ENCODE measurements at places on chromosomes 7 and 10.

- no peak for DNase-seq
Measured at GRCh38 chr7:53602817-53603418, 567.5 kb downstream of the POM121L12 start.

DNA sequence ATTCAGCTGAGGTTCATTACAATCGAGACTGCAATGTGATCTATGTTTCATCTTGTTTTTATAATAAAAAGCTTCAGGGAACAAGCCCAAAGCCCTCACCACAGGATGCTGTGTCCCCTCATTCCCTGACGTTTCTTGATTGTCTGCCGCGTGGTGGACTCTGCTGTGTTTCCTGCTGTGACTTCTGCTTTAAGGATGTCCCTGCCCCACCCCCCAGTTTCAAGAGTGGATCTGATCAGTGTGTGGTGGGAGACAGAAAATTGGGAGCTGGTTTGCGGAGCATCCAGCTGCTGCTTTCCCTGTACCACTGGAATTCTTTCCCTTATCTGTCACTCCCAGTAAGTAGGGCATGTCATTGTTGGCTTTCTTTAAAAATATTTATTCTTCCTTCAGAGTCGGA is 86.2 kb downstream of the CREM start:
- no peak for DNase-seq

DNA sequence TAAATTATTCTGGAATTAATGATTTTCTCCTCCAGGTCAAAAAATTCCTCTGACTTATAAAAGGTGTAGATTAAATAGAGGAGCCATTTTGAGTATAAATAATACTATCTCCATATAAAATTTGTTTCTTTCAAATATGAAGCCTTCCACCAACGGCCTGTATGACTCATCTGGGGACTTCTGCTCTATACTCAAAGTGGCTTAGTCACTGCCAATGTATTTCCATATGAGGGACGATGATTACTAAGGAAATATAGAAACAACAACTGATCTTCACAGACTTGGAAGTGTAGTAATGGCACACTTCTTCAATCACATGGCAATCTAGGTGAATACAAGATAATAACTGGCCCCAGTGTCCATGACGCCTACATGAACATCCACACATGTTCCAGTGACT is 335.6 kb upstream of the HGF start:
- no peak for DNase-seq

- no peak for DNase-seq
Measured at GRCh38 chr7:94129443-94130140, 125.4 kb upstream of the BET1 start.

DNA sequence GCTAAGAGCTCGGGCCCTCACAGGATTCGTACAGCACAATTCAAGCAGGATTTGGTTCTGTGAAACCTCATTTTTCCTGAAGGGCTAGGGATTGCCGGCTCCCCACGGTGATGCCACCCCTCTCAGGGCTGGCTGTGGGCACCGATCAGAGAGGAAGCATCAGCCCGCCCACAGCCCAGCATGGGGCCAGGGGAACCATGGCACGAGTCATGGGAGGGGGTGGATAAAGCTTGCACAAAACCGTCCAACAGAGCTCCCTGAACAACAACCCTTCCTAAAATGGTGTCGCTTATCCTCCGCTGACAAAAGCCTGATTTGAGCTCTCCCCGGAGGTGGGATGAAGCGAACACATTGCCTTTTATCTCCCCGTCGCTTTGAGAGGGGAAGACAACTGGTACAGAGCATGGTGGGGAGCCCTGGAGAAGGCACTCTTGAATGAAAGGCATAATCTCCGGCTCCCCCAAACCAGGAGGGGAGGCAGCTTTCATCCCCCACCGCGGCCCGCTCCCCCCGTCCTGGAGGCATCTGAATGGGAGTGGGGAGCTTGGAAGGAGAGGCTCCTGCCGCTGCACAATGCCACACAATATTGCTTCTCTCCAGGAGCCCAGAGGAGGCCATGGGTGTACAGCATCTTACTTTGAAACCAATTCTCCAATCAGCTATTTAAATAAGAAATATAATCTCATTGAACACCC is 144.0 kb downstream of the RPS24 start:
- DNase-seq = no peak

- no peak for DNase-seq
Measured at GRCh38 chr10:123166618-123167017, 12.4 kb downstream of the BUB3 start.

GRCh38 chr7:19247017-19247416 is 101.8 kb upstream of the FERD3L start:
- no peak for DNase-seq

- no peak for DNase-seq
Measured at GRCh38 chr7:22851145-22851544, 28.5 kb upstream of the TOMM7 start.

DNA sequence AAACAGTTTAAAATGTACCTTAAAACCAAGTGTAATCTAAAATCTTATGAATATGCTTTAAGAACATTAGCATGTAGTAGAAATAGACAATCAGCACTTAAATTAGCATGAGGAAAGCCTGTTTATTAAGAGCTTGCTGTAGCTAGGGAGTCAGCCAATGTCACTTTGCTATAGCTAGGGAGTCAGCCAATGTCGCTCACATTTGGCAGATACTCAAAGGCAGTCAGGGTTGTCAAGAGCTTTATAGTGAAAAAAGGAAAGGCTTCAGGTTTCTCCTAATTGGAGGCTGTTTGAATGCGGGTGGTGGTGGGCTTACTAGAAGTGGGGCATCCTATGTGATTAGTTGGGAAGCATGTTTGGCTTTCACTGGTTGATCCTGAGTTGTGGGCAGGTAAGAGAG is 226.2 kb upstream of the DGKB start:
- no peak for DNase-seq

DNA sequence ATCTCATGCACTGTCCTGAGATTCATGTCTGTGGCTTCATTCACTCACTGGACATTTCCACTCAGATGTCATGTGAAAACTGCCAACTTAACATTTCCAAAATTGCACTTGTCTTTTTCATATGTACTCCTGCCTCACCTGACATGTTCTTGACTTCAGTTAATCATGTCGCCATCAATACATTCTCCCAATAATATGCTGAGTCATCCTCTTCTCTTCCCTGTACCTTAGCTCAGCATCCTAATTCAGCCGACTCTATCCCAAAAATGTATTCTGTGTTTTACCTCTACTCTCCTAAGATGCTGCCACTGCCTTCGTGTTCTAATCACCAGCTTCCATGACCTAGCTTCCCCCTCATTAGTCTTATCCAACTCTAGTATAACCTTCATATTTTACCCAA is 93.9 kb upstream of the GNAI1 start:
- no peak for DNase-seq

- DNase-seq = no peak
Measured at GRCh38 chr7:137519181-137519691, 175.7 kb upstream of the PTN start.

GRCh38 chr7:77461246-77461645 is 45.1 kb upstream of the GSAP start:
- no peak for DNase-seq

DNA sequence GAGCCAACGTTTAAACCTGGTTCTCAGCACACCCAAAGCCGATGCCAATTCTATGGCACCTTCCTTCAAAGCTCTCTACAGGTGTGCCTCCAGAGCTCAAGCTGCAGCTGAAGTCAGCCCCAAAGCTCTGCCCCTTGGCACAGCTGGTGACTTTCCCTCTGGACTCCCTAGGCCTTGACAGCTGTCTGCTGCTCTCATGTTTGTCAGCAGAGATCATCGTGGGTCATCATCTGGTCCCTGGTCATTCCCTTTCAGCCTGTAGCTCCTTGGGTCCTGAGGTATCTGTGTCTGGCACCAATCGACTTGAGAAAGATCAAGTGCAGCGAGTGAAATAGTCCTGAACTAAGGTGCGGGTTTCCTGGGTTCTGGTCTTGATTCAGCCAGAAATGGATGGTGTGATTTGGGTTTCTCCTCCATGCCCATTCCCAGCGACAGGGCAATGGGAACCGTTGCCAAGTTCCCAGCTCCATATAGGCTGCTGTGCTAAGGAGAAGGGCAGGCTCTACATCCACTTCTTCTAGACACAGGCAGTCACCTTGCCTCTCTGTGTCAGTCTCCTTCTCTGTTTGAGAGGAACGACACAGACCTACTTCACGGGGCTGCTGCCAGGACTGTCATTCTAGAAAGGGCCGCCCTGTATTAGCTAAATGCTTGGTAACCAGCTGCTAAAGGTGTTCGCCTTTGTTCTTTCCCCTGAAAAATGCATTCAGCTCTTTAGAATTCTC is 3.6 kb downstream of the PKD1L1 start:
- no peak for DNase-seq

GRCh38 chr10:11609492-11610093 is 1.9 kb downstream of the USP6NL start:
- no peak for DNase-seq

- no peak for DNase-seq
Measured at GRCh38 chr7:41425926-41426325, 277.0 kb downstream of the INHBA start.

GRCh38 chr7:141497391-141497790 is 53.8 kb upstream of the AGK start:
- no peak for DNase-seq

All from stimulated activated CD8-positive, alpha-beta memory T cell treated with anti-CD3 and anti-CD28 coated beads, Interleukin-7, amount 100 ng/mL, for 24 hours (primary cell).